ENCODE measurements at places on chromosomes 12 and 14.

DNA sequence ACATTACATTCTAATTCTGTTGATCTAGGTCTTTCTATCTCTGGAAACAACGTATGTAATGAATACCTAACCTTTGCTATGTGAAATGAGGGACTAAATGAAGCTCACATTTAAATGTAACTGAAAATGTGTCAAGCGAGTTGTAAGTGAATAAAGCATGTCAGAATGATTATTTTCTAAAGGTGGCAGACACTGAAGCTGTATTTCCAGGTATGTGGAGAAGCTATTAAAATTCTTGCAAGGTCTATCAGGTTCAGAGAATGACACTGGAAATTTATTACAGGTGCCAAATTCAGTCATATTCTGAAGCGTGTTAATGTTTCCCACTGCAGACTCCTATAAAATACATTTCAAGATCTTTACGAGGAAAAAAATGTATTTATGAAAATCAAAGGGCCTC, 641.4 kb downstream of the RPS29 start:
- DNase-seq = no peak

DNA sequence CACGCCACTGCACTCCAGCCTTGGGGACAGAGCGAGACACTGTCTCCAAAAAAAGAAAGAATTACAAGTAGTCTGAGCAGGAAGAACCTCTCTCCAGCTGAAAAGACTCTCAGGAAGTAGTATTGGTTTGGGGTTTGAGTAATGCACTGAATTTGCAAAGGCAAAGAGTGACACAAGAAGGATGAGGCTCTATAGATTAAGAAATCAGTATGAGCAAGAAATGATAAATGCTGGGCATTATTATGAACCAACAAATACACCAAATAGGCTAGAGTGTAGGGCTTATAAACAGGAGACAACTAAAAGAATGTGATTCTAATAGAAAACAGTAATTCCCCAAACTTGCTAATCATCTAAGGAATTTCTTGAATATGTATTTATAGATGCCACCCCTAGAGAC, 2.6 kb upstream of the SLC35E3 start:
- DNase-seq = no peak

DNA sequence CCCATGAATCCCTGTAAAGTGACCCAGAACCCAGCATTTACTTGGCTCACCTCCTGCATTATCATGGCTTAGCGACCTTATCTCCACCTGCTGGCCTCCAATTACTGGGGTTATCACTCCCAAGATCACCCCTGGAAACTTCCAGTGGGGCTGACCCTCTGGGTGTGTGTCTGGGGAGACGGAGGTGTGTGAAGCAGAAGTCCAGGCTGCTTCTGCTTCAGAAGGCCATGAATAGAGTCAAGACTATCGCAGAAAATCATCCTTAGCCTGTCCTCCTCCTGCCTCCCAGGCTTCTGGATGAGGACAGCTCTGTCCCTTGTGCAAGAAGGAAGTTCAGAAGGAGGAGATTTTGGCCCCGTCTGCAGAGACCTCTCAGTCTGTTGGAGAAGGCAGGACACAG, 408 bp upstream of the KRT72 start:
- DNase-seq = no peak

DNA sequence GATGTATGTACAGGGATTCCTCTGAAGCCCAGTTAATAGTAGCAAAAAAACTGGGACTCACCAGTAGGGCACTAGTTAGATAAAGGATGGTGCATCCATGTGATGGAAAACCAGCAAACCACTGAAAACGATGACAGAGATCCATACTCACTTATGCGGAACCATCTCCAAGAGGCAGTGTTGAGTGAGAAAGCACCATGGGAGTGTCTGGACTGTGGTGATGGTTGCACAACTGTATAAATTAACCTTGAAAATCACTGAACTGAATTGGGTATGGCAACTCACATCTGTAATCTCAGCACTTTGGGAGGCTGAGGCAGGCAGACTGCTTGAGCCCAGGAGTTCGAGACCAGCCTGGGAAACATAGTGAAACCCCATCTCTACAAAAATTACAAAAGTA, 53.6 kb upstream of the ZFP36L1 start:
- no peak for DNase-seq

GRCh38 chr12:9925705-9926393, 6.3 kb downstream of the CLEC2A start:
- DNase-seq = peak; percentile 20

GRCh38 chr12:49559011-49559675, 8.8 kb downstream of the MCRS1 start:
- DNase-seq = no peak

- peak; percentile 42 for DNase-seq
Measured at GRCh38 chr12:75322464-75322863, 7.7 kb downstream of the CAPS2 start.

GRCh38 chr14:57029620-57030253, 219.5 kb upstream of the OTX2 start:
- DNase-seq = no peak

- peak; percentile 42 for DNase-seq
Measured at GRCh38 chr12:97308576-97309198, 153.9 kb upstream of the RMST start.

DNA sequence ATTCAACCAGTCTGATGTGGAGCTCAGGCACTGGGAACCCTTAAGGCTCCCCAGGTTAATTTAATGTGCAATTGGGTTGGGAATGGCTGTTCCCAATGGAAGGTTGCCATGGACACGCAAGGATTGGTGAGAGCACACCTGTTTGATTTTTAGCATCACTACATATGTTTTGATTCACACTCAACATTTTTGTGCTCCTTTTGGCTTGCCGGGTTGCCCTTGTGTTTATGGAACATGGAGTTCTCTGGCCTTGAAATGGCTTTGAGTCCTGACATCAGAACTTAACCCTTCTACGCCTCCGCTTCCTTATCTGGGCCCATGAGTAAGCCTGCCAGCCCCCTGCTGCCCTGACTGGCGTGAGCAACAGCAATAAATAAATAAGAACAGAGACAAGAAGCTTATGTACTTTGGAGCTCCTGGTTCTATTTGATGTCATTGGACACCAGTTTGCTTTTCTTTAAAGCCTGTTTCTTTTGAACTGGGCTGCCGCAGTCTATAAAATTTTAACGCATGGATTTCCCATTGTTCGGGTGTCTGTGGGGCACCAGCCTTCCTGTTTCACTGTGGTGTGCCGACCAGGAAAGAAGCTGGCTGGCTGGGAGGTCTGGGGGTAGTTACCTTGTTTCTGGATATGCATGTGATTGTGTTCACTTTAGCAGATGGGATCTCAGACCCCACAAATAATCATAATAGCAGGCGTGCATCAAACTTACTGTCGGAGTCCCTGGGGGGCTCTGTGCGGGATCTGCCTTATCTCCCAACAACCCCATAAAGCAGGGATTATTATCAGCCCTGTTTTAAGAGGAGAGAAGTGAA, 27.8 kb downstream of the TBX3 start:
- DNase-seq = peak; percentile 64

DNA sequence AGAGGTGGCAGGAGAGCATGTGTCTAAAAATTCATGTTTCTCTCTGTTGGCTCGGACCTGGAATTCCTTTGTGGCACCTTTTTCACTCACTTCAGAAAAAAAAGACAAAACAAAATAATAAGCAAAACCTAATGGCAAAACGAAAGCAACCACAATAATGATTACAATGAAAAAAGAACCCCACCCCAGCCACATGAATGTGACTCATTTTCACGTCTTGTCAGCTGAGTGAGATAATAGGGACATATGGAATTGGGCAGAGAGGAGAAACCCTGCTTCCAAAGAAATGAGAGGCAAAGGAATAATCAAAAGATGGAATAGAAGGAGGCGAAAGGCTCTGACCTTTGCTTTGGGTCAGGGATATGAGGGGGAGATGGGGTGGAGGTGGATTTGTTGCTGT, 143.4 kb downstream of the SLC8A3 start:
- DNase-seq = no peak

- DNase-seq = no peak
Measured at GRCh38 chr12:125187780-125188741, 122.8 kb downstream of the AACS start.

DNA sequence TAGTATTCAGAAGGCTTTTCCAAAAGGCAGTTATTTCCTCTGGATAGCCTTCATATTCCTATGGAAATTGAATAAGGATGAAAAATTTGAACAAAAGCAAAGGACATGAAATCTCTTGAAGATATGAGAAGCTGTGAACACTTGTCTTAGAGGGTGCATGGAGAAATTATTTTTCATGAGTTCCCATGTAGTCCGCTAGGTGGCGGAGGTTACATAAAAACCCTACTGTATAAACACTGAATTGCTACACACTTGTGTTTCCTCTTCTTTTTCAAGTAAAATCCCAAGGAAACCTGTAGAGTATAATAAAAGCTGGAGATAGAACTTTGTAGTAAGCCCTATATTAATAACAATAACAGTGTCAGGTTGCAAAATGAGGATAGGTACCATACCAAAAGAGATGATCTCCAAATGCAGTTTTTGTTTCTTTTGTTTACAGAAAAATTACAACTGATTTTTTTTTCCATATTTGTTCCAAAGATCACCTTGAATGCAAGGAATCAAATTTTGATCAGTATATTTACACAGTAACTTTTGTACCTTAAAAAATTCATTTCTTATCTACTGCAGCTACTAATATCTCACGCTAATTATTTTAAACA, 37.8 kb upstream of the OR4E1 start:
- DNase-seq = peak; percentile 18

DNA sequence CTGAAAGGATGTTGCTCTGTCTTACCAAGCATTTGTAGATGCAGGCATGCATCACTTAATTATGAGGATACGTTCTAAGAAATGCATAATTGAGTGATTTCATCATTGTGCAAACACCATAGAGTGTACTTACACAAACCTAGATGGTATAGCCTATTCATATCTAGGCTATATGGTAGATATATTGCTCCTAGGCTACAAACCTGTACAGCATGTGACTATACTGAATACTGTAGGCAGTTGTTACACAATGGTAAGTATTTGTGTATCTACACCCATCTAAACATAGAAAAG, 75.9 kb downstream of the IFT81 start:
- DNase-seq = peak; percentile 40

- DNase-seq = no peak
Measured at GRCh38 chr12:108623577-108623976, 10.1 kb downstream of the SELPLG start.

- no peak for DNase-seq
Measured at GRCh38 chr14:91669867-91670266, 62.0 kb downstream of the CATSPERB start.

DNA sequence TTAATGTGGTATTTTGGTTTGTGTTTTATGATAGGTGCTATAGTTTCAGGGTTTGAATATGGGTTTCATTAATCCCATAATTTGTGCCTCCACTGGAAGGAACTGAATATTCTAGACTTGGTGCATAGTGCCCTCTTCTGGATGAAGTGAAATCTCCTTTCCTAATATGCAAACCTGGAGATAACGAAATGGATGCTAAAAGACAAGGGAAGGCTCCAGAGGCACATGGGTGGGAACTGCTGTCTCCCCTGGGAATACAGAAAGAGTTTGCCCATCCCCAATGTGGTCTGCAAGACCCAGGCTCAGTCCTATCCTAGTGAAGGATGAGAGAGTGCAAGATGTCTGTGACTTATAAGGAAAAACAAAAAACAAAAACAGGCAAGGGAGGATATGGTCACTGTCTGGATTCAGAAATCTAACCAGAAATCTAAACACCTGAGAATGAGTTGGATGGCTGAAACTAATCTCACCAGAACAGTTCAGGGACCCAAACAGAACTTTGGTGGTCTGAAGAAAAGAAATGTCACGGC, 142.3 kb upstream of the TMPO start:
- peak; percentile 25 for DNase-seq
